ENCODE measurements at places on chromosomes 1 and 21.

DNA sequence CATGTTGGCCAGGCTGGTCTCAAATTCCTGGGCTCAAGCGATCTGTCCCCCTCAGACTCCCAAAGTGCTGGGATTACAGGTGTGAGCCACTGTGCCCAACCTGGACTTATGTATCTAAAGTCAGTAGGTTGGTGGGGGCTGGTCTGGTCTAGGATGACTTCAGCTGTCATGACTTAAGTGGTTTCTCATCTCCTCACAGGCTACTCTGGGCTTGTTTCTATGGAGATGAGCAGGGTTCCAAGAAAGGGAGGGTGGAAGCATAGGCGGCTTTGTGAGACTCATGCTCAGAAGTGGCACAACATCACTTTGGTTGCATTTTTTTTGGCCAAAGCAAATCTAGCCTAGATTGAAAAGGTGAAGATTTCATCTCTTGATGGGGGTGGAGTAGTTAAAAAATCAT, 115.9 kb upstream of the IVNS1ABP start:
- DNase-seq, result no peak

DNA sequence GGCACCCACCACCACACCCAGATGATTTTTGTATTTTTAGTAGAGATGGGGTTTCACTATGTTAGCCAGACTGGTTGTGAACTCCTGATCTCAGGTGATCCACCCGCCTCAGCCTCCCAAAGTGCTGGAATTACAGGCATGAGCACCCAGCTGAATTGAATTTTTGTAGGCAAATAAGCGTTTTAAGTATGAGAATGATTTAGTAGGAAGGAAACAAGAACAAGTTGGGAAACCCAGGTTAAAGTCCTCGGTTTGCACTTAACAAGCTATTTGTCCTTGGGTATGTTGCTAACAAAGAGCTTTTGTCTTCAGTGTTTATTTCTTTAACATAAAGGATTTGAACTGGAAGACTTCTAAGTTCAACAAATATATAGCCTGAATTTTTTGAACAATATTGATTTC, 23.9 kb downstream of the BTF3L4 start:
- no peak for DNase-seq

DNA sequence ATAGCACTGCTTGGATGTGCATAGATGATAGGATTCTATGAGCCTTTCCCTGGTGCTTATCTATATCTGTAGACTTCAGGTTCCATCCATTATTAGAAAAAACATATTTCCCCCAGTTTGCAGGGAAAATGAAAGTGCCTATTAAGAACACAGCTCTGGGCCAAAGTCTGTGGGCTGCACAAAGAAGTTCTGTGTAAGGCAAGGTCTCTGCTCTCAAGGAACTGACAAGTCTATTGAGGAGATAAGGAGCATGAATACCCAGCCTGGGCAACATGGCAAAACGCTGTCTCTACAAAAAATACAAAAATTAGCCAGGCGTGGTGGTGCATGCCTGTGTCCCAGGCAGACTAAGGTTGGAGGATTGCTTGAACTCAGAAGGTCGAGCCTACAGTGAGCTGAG, 22.3 kb upstream of the SDE2 start:
- no peak for DNase-seq

GRCh38 chr21:17585875-17586450, 26.7 kb downstream of the BTG3 start:
- peak; percentile 68 for DNase-seq

GRCh38 chr1:54371038-54371941, 34.9 kb downstream of the SSBP3 start:
- no peak for DNase-seq

DNA sequence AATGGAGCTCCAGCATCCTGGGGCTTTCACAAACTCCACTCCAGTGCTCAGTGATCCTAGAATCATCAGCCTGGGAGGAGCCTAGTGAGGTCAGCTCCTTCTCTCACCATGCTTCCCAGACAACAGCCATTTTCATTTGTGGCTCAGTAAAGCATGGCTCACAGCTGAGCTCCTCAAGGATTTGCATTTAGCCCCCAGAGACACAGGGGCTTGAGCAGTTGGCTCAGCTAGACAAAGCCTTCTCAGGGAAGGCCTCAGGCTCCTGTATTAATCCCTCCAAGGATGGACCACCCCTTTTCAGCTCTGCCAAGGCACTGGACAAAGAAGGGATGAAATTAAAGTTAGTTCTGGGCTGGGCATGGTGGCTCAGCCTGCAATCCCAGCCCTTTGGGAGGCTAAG, 39.5 kb downstream of the ERI3 start:
- DNase-seq, result no peak

DNA sequence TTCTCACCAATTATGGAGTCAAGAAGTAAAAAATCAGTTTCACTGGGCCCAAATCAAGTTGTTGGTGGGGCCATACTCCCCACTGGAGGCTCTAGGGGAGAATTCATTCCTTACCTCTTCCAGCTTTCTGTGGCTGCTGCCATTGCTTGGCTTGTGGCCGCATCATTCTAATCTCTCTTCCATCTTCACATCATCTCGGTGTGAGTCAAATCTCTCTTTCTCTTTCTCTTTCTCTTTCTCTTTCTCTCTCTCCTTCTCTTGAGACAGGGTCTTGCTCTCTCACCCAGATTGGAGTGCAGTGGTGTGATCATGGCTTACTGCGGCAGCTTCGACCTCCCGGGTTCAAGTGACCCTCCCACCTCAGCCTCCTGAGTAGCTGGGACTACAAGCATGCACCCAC, 28.1 kb downstream of the FAM89A start:
- no peak for DNase-seq

GRCh38 chr1:71623888-71624287, 543.1 kb upstream of the ZRANB2 start:
- no peak for DNase-seq

GRCh38 chr1:21240706-21241105, 49.6 kb downstream of the ECE1 start:
- no peak for DNase-seq

DNA sequence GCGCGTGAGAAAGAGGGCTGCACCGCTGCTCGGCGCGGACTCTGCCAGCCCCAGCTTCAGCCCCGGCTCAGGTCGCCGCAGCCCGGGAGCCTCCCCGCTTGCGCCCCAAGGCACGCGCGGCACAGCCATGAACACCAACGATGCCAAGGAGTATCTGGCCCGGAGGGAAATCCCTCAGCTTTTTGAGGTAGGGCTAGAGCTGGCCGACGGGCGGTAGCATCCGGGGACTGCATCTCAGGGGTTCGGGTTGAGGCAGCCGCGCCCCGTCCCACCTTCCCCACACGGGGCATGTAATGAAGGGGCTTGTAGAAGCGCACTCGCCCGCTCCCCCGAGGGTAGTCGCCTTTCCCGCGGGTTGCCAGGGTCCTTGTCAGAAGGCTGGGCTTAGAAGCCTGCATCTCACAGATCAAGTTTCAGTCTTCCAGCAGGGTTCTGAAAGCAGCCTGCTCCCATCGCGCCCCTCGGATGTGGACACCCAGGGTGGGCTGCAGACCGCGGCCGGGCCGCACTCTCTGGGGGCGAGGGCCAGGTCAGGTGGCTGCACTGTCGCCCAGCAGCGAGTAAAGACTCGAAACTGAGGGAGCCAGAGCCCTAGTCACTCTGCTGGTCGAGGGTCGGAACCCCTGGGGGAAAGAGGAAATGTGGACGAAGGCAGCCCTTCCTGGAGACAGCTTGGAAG, 507 bp downstream of the AK5 start:
- DNase-seq, result no peak

DNA sequence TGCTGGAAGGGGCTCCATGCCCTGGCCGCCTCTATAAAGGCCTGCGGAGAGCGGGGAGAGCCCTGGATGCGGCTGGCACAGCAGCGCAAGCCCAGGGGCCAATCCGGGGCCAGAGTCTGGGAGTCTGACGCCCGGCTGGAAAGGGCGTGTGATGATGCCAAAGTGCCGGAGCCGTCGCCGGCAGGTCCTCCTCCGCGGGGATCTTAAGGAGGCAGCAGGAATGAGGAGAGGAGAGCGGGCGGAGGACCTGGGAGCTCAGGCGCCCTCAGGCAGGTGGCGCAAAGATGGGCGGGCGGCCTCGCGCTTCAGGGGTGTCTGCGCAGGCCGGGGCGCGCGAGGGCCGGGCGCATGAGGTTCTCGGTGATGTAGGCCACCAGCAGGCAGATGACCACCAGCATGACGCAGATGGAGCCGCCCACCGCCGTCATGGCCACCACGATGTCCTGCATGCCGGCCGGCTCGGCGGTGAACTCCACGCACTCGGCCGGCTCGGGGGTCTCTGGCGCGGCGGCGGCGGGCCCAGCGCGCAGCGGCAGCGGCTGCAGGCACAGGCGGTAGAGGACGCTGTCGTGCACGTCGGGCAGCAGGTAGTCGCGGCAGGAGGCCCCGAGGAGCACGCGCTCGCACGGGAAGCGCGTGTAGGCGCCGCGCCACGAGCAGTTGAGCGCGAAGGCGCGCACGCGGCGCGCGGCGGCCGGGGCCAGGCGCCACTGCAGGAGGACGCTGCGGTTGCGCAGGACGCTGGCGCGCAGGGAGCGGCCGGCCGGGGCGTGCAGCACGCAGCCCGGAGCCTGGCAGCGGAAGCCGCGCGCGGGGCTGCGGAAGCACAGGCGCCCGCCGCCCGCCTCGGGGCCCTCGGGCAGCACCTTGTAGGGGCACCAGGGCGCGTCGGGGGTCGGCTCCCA, 653 bp downstream of the FNDC10 start:
- DNase-seq, result peak; percentile 62

DNA sequence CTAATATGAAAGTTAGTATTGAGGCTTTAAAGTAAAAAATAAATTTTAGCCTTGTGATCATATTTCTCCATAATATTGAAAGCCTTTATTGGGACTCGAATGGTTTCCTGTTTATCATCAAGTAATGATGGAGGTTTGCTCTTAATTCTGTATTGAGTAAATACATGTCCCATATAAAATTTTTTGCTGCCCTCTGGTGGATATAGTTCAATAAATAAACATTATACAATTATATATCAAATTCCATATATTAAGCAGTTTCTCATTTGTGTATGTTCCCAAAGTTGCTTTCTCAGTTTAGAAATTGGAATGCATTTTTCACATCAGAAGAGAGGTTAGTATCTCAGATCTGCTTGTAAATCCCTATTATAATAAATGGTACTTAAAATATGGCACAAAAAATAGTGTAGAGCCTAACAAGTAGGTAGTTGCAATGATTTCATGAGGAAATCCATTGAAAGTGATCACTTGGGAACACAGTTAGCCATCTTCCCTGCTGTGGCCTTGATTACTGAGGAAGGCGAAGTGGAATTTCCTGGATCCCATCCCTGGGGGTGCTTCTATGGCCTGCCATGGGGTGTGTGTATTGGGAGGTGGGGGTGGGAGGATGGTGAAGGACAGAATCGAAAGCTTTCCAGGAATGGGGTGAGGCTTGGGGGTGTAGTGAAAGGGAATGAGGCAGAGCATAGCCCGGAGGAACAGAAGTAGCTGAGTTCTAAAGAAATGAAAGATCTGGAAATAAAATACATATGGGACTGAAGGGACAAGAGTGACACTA, 84.1 kb upstream of the C21orf91 start:
- peak; percentile 73 for DNase-seq

DNA sequence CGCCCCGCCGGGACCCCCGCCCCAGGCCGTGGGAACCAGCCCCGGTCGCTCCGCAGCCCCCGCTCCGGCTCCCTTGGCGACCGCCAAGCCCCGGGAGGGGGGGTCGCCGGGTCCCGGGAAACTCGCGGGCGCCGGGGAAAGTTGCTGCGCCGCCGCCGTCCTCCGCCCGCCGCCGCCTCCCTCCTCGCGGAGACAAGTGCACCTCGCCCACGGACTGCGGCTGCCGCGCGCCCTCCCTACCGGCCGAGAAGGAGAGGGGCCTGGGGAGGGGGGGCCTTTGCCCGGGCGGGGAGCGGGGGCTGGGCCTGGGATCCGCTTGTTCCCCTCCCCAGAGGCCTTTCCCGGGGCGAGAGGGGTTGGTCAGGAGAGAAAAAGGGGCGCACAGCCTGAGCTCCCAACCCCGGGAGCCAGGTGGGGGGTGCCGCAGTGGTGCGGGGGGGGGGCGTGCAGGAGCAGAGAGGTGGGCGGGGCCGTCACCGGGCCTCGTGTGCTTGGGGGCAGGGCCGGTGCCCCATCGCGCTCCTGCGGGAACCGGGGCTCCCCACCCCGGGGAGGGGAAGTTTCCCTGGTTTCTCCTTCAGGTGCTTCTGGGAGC, 592 bp downstream of the AGRN start:
- DNase-seq, result no peak

- DNase-seq, result no peak
Measured at GRCh38 chr1:161267321-161267720, 8.8 kb downstream of the PCP4L1 start.
